Hematopoietic multipotent progenitor cell treated with erythropoietin and hydrocortisone succinate and interleukin-3 and kit ligand, for 6 days (in vitro differentiated cells): ENCODE measurements at places on chromosomes 12 and 14.

DNA sequence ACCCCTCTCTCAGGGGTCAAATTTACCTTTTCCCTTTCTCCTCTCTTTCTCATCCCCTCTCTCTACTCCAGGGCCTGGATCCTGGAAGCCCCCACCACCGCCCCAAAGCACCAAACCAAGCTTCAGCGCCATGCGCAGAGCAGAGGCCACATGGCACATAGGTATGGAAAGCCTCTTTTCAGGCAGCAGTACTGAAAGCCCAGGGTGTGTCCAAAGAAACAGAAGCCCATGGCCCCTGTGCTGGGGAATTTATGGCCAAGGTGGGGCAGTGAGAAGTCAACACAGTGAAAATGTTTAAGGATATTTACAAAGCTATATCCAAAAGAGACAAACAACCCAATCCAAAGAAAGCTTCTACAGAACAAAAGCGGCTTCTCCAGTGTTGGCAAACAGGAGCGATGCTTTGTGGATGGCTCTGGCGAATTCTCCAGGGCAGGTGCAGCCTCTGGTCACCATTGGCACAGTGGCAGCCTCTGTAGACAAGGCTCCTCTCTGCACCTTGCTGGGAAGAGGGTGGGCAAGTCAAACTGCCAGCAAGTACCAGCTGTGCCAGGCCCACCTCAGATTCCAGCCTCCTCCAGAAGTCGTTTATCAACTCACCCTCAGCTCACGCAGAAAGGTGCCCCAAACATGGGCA, 4.7 kb upstream of the CPNE6 start:
- DNase-seq = no peak

DNA sequence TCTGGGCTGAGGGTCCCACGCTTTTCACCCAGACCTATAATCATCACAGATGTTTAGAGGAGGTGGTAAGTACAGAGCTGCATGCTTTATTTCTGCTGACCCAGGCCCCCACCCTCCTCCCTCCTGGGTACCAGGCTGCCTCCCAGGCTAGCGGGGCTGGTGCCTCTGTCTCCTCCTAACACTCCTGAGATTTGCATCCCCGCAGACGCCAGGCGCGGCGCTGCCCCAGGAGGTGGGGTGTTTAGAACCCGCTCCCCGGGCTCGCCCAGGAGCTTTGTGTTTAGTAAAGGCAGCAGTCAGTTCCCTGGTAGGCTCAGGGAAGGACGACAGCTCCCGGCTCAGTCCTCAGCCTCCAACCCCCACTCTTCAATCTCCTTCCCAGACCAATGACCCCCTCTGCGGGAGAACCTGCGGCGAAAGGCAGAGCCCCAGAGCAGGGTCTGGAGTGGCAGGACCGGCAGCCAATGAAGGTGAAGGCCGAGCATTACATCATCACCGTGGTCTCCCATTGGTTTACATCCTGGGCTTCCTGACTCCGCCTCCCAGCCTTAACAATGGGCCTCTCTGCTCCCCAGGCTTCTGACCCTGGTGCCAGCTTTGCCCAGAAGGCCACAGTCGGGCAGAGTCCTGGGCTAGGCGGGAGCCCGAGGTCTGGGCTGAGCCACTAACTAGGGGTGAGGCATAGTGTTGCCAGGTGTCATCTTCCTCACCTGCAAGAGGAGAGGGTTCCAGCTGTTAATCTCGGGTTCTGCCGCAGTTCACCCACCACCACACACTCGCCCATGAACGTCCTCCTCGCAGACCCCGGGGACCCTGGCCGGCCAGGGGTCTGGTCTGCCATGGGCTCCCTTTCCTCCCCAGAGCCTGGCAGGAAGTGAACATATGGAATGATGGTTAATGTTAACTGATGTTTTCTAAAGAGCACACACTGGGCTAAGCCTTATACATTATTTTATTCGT, 57.5 kb downstream of the CALM1 start:
- peak; percentile 42 for DNase-seq

- peak; percentile 99 for DNase-seq
These were observed 767 bp upstream of the TCP11L2 start for GRCh38 chr12:106301611-106302321.

GRCh38 chr12:42887657-42888056, 298.1 kb upstream of the PRICKLE1 start:
- no peak for DNase-seq

- peak; percentile 41 for DNase-seq
These were observed 286.2 kb downstream of the CACNA1C start for GRCh38 chr12:2338991-2339431.

GRCh38 chr14:77667331-77667730, 40.5 kb downstream of the ALKBH1 start:
- no peak for DNase-seq

GRCh38 chr12:20181416-20182180, 186.7 kb upstream of the PDE3A start:
- DNase-seq = no peak

GRCh38 chr14:52124791-52125684, 56.2 kb upstream of the NID2 start:
- DNase-seq = no peak

- DNase-seq = peak; percentile 78
These were observed 43.7 kb downstream of the DDX11 start for GRCh38 chr12:31117203-31118011.

GRCh38 chr12:124307556-124307825, 12.6 kb downstream of the RFLNA start:
- no peak for DNase-seq

DNA sequence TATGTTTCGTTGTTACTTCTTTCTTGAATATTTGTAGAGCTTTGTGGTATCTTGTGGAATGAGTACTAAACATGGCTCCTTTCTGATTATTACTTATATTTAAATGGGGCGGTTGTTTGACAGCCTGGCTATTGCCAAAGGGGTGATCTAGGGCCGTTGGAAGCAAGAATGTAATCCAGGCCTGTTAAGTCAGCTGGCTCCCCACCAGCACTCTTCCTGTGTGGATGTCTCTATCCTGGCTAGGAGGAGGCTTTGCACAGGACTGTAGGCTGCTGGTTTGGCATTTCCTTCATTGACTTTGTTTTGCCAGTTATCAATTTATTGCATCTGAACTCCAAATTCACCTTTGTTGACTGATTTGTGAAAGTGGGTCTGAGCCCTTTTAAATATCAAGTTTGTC, 5.6 kb downstream of the FAM234B start:
- no peak for DNase-seq

- no peak for DNase-seq
These were observed 26.0 kb downstream of the SCYL2 start for GRCh38 chr12:100293017-100293416.
